EL (cell line): ENCODE measurements at places on chromosomes 2 and 18.

DNA sequence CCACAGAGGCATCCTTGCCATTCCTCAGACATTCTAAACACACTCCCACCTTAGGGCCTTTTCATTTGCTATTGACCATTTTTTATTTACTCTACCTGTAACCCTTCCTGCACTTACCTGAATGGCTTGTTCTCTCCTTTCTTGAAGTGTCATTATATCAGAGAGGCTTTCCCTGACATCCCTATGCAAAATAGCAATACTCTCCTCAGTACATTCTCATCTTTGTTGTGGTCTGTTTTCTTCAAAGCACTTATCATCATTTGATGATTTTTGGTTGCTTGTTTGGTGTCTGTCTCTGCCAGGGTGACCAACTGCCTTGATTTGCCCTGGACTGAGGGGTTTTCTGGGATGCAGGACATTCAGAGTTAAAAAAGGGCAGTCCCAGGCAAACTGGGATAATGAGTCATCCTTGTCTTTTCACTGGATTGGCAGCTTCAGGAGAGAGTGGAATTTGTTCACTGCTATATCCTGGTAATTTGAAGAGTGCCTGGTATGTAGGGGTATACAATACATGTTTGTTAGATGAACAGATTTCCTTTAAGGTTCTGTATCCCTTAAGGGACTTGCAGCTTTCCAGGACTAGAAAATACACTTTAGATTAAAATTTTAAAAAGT, 102.4 kb downstream of the BABAM2 start:
- peak; percentile 82 for DNase-seq

GRCh38 chr2:72931280-72931910, 14.1 kb downstream of the EMX1 start:
- peak; percentile 68 for DNase-seq

DNA sequence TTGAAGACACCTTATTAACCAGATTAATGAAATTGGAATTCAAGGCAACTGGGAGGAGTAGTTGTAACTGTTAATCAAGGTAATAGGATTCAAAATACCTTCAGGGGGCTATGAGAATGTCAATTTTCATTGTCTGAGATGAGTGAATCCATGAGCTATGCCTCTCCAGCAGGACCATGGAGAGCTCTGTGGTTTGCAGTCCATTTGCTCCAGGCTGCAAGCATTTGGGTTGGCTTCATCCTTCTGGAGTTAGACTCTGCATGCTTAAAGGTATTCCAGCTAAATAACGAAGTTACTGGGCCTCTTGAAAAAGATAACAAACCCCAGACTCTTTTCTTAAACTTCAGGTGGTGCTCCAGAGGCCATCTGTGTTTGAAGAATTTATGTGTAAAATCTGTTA, 207.1 kb upstream of the SLC8A1 start:
- DNase-seq = peak; percentile 9

DNA sequence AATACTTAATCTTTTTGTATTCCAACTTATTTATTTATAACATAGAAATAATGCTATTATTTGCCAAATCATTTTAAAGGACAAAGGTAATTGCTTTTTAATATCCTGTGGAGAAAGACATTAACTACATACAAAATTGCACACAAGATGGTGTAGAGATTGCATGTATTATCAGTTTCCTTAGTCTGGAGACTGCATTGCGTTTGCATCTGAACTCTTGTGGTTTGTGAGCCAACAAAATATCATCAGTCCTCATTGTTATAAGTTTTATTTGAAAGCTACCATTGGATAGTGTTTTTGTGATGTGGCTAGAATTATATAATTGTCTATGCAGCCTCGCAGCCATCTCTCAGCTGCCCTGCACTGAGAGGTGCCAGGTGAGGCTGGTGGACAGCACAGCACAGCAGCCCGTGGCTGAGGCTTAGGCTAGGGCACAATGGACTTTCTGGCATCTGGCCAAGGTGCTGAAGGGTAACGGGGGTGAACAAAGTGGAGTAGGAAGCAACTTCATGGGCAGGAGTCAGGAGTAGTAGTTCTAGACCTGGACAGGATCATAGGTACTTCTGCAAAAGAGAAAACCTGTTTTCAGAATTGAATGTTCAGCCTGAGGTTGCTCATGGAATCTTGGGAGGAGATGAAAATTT, 15.1 kb downstream of the RASGRP3 start:
- no peak for DNase-seq

DNA sequence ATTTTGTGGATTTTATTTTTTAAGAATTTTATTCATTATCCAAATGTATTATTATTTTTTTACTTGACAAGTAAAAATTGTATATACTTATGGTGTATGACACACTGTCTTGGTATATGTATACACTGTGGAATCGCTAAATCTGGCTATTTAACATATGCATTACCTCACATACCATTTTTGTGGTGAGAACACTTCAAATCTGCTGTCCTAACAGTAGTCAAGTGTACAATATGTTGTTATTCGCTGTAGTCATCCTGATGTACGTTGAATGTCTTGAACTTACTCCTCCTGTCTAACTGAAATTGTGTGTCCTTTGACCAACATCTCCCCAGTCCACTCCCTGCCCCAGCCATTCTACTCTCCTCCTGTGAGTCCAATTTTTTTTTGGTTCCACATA, 153.2 kb upstream of the PTPRM start:
- no peak for DNase-seq
